RPMI8226 (cell line): ENCODE measurements at places on chromosomes 12 and 14.

DNA sequence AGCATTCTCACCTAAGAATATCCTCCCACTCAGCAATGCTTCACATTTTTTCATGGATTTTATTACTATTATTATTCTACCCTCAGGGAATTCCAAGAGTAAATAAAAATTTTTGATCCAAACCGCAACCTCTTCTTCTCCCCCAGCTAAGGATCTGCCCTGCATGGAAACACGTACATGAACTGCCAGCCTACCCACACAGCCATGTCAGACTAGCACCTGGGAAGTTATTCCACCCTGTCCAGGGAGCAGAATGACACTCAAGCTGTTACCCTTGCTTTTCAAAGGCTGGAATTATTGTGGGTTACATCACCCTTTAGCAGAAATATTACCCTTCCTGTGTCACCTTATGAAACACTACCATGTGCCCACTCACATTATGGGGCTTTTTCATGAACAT, 227.3 kb upstream of the USP15 start:
- DNase-seq, result no peak

- DNase-seq, result no peak
Observed at GRCh38 chr12:93323625-93324329, 53.9 kb upstream of the NUDT4 start.

- DNase-seq, result no peak
Observed at GRCh38 chr12:89695100-89695499, 13.5 kb downstream of the ATP2B1 start.

DNA sequence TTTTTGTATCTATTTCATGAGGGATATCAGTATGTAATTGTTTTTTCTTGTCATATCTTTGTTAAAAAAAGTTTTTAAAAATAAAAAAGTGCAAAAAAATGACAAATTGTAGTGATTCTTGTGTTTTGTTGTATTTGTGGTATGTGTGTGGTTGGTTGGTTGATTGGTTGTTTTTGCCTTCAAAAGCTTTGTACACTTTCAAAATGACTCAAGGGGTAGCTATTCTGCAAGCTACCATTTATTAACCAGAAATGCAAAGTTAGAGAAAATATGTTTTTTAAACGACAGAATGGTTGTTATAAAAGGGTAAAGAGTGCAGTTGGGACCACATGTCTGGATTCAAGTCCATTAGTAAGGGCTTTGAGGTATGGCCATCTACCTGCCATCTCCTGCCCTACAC, 119.3 kb downstream of the SLC35F4 start:
- no peak for DNase-seq

GRCh38 chr12:106418970-106419369, 61.4 kb downstream of the POLR3B start:
- DNase-seq, result no peak

- no peak for DNase-seq
Observed at GRCh38 chr14:103343164-103343879, 9.3 kb downstream of the EIF5 start.

GRCh38 chr12:17540921-17541320, 549.1 kb downstream of the RERGL start:
- DNase-seq, result no peak

GRCh38 chr14:44316647-44317440, 190.2 kb downstream of the FSCB start:
- no peak for DNase-seq

DNA sequence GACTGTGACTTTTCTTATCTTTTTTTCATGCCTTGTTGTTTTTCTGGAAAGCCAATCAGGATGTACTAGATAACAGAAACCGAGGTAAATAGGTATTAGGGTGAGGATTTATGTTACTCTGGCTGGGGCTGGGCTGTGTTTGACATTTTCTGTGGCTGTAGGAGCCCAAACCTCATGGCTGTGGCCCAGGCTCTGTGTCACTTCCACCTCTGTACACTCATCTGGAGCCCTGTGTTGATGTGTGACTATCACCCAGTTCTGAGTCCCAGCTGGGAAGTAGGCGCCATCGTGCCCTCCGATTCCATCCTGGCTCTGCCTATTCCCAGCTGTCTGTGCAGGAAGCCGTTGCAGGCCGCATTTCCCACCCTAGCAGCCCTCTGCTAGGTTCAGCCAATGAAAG, 1.6 kb upstream of the HHIPL1 start:
- DNase-seq, result no peak

DNA sequence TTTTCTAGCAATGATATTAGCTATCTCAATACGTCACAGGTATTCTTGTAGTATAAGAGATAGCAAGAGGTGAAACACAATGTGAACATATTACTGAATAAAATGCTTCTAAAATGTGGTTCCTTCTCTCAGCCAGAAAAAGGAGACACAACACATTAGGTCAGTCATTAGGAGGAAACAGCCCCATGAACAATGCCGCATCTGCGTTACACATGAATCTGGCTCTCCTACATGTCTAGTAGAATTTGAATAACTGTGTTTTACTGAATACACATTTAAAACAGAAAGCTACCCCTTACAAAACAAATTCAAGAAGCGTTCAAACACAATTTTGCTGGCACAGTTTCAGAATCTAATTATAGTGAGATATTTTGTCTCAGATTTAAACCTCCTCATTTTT, 51.6 kb downstream of the EFCAB11 start:
- no peak for DNase-seq

- no peak for DNase-seq
Observed at GRCh38 chr12:75161488-75161887, 48.2 kb downstream of the KCNC2 start.

DNA sequence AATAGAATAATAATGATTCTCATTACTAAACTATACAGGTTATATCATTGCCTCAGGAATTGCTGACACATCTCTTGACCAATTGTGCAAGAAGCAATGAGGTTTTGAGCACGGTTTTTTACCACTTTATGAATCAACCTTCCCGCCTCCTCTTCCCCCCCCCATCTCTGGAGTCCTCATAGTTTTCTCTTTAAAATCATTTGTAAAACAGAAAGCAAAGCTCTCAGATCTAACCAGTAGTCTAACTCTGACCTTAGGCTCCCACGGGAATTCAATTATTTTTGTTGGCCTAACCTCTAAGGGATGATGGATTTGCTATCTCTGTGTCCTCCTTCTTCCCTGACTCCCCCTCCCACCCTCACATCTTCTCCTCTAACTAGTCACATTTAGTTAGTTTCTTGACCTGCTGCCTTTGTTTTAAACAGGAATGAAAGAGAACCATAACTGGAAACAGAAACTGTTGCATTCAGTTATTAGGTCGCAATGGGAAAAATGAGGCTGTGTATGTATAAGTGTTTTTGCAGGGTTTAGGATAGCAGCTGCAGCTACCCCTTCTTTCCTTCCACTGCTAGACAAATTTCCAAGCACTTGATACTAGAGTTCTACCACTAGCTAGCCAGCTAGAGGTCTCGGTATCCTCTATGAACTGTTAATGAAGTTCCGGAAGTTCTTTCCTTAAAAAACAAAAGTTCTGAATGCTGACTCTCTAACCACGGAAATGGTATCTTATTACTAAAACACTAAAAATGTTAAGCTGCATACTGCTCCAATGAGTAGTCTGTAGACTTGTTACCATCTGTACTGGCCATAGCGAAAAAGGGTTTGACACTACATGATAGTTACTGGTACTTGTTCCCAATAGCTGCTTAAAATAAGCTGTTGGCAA, 65.4 kb downstream of the TAOK3 start:
- DNase-seq, result no peak

DNA sequence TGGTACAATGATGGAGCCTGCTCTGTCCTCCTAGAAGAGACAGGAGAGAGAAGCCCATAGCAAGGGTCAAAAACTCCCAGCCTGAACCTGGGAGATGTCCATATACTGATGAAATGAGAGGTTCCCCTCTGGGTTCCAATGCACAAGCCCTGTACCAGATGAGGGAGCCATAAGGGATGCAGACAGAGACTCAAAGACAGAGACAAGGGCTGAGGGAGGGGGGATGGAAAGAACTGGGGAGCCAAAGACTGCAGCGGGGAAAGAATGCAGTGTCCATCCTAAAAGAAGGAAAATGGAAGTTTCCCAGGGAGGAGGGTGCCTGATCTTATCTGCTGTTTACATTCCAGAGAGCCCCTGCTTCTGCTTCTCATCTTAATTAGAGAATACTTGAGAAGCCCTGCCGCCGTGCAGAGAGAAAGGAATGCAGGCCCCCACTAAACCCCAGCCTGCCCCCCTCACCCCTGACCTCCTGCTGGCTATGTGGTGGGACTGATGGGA, 27.7 kb downstream of the KRT18 start:
- no peak for DNase-seq

DNA sequence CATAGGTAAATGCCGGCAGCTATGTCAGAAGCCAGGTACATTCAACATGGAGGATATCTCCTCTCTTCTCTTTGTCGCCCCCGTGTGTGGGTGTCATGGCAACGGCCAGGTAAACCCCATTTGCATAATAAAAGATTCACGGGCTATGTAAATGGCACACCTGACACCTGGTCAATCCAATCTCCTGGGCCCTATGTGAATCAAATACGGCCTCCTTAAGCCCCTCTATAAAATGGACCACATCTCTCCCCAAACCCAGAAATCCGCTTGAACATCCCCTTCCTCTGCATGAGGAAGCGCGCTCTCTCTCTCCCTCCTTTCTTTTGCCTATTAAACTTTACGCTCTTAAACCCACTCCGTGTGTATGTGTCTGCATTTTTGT, 363.7 kb downstream of the SOX5 start:
- DNase-seq, result no peak

DNA sequence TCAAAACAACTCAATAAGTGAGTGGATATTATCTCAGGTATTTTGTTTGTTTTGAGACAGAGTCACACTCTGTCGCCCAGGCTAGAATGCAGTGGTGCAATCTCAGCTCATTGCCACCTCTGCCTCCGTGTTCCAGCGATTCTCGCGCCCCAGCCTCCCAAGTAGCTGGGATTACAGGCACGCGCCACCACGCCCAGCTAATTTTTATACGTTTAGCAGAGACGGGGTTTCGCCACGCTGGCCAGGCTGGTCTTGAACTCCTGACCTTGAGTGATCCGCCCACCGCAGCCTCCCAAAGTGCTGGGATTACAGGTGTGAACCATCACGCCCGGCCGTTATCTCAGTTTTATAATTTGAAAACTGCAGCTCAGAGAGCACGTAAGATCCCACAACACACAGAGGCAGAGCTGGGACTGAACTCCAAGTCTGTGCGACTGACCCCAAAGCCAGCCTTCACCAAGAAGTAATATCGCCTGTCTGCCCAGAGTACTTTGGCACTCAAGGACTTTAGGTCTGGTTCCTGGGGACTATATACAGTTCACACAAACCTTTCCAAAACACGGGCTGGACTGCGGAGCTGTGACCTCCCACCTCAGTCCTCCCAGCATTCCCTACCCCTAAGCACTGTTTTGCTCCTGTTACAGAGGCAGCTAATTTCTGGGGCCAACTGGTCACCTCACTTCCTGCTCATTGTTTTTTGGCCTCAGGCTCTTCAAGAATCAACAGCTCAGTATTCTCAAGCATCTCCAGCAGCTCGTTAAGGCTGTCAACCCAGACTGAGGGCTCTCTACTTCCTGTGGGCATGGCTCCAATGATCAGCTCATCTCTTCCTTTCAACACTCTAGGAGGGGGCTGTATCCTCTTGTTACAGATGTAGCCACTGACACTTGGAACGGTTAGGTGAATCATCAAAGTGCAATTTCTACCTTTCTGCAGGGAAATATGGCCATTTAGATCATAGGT, 22.5 kb downstream of the TESC start:
- peak; percentile 22 for DNase-seq

DNA sequence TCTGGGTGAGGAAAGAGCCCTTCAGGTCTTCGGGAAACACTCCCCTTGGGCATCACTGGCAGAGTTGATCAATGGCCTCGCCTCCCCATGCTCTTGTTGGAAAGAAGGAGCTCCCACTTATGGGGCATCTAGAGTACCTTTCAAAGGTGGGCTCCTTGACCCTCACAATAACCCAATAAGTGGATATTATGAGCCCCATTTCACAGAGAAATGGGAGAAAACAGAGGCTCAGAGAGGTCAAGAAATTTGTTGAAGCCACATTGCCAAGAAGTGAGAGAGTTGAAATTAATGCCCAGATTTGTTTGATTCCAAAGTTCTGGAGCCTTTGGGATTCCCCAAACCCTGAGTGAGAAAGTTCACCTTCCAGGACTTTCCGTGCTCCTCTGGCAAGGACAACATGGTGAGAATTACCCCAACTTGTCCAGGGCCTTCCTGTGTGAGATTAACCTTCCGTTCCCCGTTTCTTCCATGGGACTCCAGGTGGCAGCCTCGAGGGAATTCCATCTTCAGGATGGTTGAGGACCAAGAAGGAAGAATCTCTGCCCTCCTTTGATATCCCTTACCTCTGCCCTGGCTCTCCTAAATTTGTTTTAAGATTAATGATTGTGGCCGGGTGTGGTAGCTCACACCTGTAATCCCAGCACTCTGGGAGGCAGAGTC, 7.5 kb upstream of the CHD4 start:
- no peak for DNase-seq

DNA sequence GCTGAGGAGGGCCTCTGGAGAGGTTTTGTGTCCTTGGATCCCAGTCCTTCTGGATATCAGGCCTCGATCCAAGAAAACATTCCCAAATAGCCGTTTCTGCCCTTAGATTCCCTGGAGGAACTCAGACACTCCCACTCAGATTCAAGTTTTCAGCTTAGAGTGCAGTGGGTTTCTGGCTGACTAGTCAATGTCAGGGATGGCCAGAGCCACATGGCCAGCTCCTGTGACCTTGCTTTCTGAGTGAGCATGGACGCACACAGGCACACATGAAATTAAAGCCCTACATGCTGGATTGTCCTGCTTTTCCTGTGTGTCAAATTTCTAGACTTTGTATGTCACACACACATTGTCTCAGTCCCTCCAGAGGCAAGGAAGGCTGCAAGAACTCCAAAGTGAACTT, 86.2 kb downstream of the TNFAIP2 start:
- no peak for DNase-seq

DNA sequence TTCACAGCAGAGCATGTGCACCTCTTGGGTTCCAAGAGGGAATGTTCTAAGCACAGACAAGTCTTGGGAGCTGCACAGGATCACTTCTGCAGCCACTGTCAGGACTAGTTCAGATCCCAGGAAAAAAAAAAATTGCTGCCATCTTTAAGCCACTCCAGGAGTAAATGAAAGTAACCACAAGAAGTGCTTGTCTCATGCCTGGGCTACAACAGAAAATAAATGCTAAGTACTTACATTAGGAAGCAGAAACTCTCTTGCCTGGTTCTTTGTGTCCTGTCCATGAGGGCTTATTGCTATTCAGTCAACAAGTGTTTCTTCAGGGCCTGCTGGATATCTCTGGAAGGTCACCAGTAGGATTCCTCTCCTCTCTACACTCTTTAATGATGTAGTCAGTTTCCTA, 176.1 kb downstream of the KTN1 start:
- DNase-seq, result no peak

DNA sequence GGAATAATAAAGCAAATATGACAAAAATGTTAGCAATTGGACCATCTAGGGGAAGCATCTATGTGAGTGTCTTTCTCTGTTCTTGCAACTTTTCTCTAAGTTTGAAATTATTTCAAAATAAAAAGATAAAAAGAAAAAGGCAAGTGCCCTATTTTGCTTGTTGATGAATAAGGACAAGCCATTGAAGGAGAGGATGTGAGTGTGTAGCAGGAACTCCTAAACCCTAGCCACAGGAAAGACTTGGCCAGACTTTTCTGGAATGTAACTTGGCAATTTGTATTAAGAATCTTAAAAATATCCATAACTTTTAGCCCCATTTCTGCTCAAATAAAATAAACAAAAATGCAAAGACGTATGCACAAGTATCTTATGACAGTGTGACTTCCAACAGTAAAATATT, 279.4 kb downstream of the CACNA1C start:
- DNase-seq, result no peak
